ENCODE measurements at places on chromosomes 1 and 21.

GRCh38 chr1:228206582-228207351 lies 1.1 kb upstream of the OBSCN start:
- DNase-seq = no peak

DNA sequence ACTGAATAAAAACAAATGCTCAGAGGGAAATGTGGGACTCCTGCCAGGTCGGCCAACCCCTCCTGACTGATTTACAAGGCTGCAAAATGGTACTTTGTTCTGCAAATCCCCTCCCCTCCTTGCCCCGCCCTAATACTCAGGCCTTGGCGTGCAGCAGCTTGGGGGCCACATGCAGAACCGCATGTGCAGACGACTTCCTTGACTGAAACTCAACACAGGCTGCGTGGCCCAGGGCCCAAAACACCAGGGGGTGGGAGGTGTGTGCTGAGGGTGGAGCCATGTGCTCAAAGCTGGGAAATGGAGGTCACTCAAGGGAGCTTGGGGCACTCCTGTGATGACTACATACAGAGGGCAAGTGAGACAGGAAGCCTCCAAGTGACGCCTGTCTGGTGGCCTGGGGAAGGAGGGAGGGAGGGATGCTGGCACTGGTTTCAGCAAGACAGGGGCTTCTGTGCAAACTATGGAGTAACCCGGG lies 87.2 kb downstream of the MRPL37 start:
- peak; percentile 3 for DNase-seq

DNA sequence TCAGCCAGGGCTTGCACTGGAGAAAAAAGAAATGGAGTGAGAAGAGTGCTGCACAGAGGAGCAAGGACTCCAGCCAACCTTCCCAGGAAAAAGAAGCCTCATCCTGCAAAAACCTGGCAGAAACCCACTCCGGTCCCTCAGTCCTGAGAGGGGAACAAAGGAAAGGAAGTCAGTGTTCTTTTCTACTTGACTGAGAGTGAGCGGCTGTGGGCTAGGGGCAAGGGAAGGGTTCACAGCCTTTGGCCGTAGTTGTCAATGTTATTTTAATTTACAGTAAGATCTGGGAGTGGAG lies 8.9 kb upstream of the GOLT1A start:
- no peak for DNase-seq

- no peak for DNase-seq
Measured at GRCh38 chr1:69585666-69586065, 17.9 kb downstream of the LRRC7 start.

DNA sequence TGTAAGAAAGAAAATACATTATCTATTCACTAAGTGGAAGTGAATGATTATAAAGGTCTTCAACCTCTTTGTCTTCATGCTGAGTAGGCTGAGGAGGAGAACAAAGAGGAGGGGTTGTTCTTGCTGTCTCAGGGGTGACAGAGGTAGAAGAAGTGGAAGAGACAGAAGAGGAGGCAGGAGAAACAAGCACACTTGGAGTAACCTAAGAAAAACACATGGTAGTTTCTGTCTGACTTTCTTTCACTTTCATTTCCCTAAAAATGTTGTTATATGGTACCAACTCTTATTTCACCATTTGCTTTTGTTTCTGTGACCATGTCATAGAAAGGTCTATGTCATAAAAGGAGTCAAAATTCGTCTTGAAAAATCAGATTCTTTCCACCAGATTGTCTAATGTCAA lies 696.6 kb upstream of the BRINP3 start:
- DNase-seq = no peak

- no peak for DNase-seq
Measured at GRCh38 chr1:1956101-1956500, 37.0 kb upstream of the TMEM52 start.

DNA sequence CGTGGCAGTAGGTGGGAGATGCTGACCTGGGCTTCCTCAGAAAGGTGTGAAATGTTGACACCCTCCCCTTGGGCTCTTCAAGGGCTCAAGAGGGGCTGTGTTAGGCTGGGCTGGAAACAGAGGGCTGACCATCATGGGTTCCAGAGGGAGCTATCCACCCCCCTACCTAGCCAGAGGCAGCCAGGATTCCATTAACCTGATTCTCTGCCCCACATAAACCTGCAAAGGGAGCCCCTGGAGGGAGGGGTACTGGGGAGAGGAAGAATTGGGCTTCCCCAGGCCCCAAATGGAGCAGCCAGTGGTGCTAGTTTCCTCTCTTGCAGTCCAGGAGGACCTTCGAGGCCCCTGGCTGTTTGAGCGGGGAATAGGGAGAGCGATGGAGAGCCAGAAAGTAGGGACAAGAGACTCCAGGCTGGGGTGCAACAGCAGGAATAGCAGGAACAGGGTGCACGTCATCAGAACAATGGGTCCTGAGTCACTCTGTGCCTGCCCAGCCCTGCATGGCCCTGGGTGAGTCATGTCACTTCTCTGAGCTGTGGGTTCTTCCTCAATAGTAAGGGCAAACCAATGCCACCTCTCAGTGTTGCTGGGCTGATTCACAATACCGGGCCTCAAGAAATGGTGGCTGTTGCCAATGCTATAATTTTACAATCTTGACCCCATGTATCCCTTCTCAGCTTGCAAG lies 121.2 kb downstream of the EPHB2 start:
- DNase-seq = no peak

- DNase-seq = peak; percentile 12
Measured at GRCh38 chr1:116737020-116737854, 17.0 kb upstream of the CD2 start.

DNA sequence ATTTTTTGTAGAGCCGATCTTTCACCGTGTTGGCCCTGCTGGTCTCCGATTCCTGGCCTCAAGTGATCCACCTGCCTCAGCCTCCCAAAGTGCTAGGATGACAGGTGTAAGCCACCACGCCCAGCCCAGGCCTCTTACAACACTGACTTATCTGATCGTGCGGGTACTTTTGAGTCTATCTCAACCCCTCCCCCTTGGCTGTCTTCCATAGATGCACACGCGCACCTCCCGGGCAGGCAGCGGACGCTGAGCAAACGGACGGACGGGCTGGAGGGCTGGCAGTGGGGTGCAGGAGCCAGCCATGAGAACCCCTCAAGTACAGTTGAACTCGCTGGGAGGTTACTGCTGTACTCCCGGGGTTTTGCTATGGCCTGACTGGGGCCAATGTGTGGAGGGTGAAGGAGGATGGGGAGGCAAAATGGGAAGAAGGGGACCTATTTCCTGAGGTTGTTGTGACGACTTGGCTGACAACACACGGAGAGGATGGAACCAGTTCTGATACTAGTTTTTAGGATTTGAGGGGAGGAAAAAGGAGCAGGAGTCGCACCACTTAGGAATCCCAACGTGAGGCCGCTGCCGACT lies 959 bp downstream of the CD58 start:
- DNase-seq = no peak

GRCh38 chr21:32132881-32133280 lies 146.0 kb downstream of the MIS18A start:
- no peak for DNase-seq

DNA sequence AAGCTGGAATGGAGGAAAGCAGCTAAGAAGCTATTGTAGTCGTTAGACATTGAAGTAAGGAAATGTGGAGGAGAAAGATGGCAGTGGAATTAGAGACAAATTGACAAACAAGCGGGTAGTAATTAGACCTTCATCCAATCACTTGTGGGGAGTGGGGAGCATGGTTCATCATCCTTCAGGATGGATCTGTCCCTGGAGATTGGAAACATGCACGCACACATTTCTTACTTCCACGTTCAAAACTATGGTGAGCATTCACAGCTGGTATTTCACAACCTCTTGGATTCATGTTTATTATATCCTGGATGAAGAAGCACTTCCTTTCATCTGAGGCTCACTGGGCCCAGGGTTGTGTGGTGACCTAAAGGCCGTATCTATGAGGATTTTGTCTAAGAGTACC lies 188.1 kb downstream of the ST6GALNAC3 start:
- DNase-seq = no peak

GRCh38 chr1:181104042-181104789 lies 15.7 kb downstream of the IER5 start:
- DNase-seq = no peak

DNA sequence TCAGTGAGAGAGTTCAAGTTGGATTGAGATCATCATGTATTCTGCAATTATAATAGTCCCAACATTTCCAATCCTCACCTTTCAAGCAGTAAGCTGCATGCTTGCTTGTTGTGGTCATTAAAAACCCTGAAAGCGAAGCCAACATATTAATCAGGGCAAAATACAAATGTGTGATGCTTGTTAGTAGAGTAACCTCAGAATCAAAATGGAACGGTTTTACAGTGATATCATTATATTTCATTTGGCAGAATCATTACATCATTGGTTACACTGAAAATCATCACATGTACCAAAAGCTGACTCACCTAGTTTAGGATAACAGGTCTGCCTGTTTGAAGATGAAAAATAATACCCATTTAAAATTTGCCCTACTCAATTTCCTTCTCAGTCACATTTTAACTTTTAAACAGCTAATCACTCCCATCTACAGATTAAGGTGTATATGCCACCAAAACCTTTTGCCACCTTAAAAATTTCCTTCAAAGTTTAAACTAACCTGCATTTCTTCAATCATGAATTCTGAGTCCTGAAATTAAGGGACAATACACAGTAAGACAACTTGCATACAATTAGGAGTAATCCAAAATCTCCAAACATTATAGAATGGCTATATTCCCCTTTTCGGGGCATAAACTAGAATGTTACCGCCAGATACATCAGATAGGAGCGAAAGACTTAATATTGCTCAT lies 3.5 kb downstream of the GAS5 start:
- no peak for DNase-seq

DNA sequence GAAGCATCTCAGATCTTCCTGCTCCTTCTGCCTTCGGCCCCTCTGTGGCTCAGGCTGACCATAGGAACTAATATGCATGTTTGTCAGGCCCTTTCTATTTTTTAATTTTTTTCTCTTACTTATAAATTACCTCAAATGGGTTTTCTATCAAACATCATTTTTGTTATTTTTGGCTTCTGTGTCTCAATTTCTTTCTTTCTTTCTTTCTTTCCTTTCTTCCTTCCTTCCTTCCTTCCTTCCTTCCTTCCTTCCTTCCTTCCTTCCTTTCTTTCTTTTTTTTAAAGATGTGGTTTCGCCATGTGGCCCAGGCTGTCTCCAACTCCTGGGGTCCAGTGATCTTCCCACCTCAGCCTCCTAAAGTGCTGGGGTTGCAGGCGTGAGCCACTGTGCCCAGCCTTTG lies 36.2 kb upstream of the TLR5 start:
- no peak for DNase-seq

DNA sequence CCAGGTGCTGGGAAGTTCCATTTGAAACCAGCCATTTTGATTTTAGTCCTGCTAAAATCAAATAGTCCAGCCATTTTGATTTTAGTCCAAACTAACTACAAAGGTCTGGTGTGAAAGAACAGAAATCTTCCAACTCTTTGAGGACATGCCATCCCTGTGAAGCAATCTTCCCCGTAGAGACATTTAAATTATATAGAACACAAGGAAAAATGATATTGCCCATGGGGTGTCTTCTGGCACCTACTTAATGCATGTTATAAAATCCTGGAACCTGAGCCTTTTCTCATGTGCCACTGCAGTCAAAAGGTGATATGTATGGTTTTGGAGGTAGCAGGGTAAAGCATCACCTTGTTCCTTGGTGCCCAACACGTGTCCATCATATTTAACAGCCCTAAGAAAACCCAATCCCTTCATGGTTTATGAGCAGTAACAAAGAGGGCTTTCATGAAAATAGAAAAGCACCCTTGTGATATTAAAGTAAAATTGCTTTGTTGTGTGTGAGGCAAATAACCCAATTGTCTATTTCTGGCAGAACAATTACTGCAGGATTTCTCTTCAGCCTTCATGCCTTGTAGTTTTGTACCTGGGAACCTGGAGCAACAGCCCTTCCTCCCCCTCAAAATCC lies 26.3 kb downstream of the ANGPTL7 start:
- no peak for DNase-seq

- DNase-seq = no peak
Measured at GRCh38 chr1:214983126-214983869, 99.2 kb upstream of the KCNK2 start.

- no peak for DNase-seq
Measured at GRCh38 chr1:203772836-203773235, 7.9 kb downstream of the LAX1 start.

GRCh38 chr1:160474392-160475242 lies 48.4 kb downstream of the SLAMF6 start:
- no peak for DNase-seq

DNA sequence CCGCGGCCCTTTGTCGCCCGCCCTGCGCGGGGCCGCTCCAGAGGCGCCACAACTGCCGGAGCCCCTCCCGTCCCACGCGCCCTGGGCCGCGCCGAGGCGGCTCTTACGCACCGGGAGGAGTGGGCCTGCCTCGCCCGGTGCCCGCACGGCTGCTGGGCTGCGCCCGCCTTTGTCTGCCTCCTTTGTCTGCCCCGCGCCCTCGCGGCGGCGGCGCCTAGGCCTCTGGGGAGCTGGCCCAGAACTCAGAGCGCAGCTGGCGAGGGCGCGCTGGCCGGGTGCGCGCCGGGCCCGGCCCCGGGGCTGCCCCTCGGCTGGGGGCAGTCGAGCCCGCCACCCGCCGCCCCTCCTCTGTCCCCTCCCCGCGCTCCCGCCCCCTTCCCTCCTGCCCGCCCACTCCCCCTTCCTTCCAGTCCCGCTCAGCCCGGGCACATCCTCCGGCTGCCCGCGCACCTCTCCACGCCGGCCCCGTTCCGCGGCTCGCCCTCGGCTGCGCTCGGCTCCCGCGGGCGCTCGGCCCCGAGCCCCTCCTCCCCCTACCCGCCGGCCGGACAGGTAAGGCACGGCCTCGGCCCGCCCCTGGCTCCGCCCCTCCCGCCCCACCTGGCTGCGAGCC lies at the start of gene DRAXIN:
TSS of gene DRAXIN (plus strand) at position 409 of the 613 bp plus-strand sequence. CDS start 14,549 bp downstream, outside the sequence.
- peak; percentile 25 for DNase-seq

GRCh38 chr1:204634260-204634910 lies 51.2 kb downstream of the LRRN2 start:
- no peak for DNase-seq

- DNase-seq = no peak
Measured at GRCh38 chr1:32341186-32341757, 5.2 kb upstream of the MARCKSL1 start.

DNA sequence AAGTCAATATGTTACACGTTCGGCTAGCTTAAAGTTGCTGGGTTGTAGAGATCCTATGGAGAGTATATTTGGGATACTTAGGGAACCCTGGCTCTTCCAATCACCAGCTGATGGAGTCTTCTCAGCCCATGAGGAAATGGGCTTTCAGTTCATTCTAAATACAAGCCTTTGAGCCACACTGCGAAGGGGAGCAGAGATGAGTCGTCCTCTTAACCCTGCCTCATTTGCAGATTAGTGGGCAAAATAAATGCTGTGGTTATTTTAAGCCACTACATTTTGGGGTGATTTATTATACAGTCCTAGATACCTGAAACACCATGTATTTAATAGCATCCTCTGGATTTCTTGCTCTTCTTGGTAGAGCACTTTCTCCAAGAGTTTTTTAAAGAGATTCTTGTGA lies 19.0 kb upstream of the VCAM1 start:
- DNase-seq = no peak

DNA sequence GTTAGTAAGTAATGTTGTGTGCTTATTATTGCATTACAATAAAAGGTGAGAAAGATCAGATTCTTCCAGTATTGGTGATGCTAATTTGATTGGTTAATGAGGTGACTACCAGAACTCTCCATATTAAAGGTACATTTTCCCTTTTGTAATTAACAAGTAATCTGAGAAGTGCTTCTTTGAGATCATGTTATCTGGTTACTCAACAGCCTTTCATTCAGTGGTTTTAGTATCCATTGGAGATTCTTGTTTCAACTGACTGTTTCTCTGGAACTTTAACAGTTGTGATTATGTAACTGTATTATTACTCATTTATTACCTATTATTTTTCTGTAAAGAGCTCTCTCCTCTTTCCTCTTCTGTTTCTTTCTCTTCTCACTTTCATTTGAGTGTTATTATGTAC lies 86.7 kb downstream of the PEX14 start:
- no peak for DNase-seq
